Memory B cell (primary cell): ENCODE measurements at places on chromosomes 1 and 21.
A peak's percentile ranks its signal among the peaks of the same experiment; 100 is the strongest.

- no peak for DNase-seq
These were observed 42.1 kb upstream of the FHAD1 start for GRCh38 chr1:15204931-15205330.

DNA sequence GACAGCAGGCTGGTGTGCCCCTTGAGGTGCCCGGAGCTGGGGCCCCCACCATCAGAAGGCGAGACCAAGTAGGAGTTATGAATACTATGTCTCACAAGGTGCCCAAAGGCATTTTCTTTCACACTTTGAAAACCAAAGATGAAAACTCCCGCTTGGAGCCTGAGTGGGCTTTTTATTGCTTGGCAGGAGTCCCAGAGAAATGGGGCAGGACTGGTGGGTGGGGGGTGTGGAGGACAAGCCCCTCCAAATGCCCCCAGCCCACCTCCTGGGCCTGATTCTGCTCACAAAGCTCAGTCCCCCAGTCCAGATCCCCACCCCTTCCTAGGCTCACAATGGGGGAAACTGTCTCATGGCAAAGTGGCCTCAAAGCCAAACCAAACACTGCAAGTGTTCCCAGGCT is 227.9 kb downstream of the TRABD2B start:
- no peak for DNase-seq

DNA sequence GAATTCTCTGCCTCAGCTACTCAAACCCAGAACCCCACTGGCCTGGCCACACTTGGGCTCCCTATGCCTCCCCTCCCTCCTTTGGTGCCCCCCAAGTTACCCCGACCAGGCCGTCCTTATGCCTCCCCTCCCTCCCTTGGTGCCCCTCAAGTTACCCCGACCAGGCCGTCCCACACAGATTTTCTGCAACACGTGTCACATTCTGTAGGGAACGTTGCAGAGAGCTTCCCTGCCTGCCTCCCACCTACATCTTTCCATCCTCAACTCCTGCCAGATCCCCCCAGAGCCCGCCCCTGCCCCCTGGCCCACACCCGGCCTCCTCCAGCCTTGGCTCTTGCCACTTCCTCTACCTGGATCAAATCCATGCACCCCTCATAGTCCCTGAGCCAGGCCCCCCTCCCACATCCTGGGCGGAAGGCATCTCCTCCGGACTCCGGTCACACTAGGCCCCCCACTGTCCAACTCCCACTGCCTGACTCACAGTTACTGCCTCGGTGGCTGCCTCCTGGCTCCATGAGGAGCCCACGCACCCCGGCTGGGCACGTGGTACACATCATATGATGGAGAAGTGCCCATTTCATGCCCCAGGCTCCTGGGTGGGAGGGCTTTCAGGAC is 41.2 kb downstream of the KCNAB2 start:
- no peak for DNase-seq

- DNase-seq, result no peak
These were observed 24.1 kb downstream of the ETNK2 start for GRCh38 chr1:204127597-204128242.

GRCh38 chr1:176880955-176881595 is 283.4 kb downstream of the ASTN1 start:
- DNase-seq, result peak; percentile 18

GRCh38 chr21:40839521-40839920 is 7.4 kb downstream of the DSCAM start:
- DNase-seq, result no peak

GRCh38 chr1:17392199-17392740 is 20.3 kb downstream of the PADI6 start:
- no peak for DNase-seq

GRCh38 chr1:10528066-10529014 is 53.6 kb downstream of the PEX14 start:
- no peak for DNase-seq

- DNase-seq, result no peak
These were observed 231.1 kb upstream of the SGIP1 start for GRCh38 chr1:66302815-66303214.

DNA sequence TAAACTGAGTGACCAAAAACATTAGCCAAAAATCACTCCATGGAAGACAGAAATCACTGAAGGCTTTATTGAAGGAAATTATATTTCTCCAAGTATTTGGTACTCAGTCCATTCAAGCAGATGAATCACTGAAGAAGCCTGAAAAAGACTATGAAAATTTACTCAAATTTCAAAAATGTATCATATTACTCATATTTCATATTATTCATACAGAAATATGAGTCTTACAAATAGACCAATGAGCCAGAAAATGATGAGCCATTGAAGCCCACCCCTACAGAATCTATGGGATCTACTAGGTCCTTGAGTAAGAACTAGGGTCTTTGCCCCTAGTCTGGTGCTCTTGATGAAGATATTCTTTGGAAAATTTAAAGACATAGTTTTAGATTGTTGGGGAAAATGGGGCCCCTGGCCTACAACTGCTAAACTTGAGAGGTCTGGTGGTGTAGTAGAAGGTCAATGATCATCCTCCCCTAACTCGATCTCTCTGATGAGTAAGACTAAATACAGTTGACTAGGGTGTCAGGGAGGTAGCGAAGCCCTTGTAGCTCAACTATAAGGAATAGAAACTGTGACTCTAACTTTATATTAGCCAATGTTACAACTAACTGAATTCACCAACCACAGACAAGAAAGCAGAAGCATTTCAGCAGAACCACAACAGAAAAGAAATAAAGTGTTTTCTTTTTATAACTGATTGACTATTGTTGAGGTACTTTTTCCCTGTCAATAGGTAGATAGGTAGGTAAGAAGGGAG is 81.0 kb downstream of the NOTCH2 start:
- peak; percentile 8 for DNase-seq

GRCh38 chr1:63261736-63262458 is 60.5 kb upstream of the FOXD3 start:
- no peak for DNase-seq

- DNase-seq, result no peak
These were observed 167.9 kb downstream of the DYRK1A start for GRCh38 chr21:37534431-37534830.

DNA sequence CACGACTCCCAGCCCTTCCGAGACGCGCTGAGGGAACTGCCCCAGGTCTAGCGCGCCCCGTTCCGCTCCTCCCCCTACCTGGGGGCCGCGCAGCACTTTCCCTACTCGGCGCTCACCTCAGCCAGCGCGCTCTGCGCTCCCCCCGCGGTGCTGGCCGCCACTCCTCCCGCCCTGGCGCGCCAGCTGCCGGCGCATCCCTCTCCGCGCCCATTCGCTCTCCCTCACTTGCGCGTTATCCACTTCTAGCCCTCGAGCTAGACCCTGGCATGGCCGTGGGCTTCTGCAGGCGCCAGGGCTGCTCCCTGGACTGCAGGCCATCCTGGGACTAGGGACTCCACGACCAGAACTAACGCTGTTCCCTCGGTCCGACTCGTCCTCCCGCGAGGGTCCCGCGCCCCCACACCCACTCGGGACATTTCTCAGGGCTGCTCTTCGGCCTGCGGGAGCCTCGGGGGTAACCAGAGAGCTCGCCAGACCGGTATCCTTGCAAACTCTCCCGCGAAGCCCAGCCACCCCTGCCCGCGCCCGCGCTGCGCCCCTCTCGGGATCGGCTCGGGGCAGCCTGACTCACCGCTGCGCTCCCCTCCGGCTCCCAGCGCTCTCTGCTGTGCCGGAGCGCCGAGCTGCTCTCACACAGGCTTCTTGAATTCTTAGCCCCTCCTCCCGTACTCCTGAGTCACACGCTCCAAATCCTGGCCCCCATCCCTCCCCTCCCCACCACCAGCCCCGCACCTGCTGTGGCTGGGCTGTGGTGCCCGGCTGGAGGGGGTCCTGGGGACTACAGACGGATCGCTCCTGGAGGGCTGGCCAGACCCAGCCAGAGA is at the start of gene NGF:
NGF (minus strand) TSS at position 617 of the 824 bp plus-strand sequence. CDS start 51,454 bp downstream, outside the sequence.
- DNase-seq, result no peak

DNA sequence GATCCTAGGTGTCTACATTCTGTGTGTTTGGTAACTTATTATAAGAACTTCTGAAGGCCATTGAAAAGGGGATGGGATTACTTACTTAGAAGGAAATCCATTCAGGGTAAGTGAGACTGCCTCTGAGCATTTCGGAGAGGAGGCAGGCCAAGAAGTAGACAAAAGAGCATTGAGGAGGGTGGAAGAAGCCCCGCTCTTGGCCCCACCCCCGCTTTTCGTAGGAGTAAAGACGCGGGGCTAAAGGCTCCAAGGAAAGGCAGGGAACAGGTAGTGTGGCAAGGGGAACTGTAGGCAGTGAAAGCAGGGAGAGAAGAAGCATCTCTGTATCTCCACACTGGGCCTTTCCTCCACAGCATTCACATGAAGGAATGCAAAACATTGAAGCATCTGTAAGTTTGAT is 51.8 kb upstream of the GRIK1 start:
- DNase-seq, result no peak

GRCh38 chr1:247400685-247401084 is 15.3 kb upstream of the NLRP3 start:
- DNase-seq, result no peak

DNA sequence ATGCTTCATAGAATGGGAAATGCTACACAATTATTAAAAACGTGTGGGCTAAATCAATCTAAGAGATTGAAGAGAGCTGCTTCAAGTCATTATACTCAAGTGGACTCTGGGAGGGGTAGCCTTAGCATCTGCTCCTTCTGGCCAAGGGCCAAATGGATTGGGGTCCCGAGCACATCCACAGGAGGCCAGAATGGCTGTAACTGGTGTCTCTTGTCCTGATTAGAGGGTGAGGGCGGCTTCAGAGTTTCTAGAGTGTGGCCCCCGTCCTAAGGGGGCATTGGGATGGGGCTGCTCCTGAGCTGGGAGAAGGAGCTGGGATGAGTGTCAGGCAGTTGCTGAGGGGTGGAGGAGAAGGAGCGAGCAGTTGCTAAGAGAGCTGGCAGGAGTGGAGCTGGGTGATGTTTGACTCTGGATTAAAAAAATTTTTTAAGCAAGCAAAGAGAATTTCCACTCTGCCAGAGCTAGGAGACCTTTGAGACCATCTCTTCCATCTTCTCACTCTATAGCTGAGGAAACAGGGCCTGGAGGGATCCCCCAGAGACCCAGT is 71.3 kb upstream of the TLR5 start:
- DNase-seq, result no peak

DNA sequence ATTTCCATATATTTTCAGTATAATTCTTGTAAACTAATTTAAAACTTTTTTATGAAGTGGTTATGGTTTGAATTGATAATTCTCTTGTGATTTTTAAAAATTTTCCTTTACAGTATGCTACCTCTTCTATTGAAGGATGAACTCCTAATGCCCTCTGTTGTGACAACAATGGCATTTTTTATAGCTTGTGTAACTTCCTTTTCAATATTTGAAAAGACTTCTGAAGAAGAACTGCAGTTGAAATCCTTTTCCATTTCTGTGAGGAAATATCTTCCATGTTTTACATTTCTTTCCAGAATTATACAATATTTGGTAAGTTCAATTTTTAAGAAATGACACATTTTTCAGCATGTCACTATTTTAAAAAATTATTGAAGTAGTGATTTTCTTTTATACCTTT is 61.4 kb downstream of the ALG6 start:
- no peak for DNase-seq

DNA sequence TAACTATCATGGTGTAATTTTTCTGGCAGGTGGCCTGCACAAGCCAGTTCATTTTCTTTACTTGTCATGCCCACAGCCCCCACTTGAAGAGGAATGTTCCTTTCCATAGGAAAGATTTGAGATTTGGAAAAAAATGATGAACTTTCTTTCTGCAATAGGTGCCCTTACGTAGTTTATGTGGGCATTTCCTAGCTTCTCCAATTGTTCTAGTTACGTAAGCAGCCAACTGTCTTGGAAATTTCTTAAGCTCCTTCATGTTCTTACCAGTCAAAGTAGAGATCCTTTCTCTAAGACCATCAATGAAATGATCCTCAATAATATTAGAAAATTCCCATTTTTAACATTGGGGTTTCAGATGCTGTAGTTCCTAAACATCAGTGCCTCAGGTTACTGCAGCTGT is 109.5 kb upstream of the F3 start:
- DNase-seq, result no peak

- DNase-seq, result no peak
These were observed 284.5 kb upstream of the PLXNA2 start for GRCh38 chr1:208528578-208529240.

DNA sequence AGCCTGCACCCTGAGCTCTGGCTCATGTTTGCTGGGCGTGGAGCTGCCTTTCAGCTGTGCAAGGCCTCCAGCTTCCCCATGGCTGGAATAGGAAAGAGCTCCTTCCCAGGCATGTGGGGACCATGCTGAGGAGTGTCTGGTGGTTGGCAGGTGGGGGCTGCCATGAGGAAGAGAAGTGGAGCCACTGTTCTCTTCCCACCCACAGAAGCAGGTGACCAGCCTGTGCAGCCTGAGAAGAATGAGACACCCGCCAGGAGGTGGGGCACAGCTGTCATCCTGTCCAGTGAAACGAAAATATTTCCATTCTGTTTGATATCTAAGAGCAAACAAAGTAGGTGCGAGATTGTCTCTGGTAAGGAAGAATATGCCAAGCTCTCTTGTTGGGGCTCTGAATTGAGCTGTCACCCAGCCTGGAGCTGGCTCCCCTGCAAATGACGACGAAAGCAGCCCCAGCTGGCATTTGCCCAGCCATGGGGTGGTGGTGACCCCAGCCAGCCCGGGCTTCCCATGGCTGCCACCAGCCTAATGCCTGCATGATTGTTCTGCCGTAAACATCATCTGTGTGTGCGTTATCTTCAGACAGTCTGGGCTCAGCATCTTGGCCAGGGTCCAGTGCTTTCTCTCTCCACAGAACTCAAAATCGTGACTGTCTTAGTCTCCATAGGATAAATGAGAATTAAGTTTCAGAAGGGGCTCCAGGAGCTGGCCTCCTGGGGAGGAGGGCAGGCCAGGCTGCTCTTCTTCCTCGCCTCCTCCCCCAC is 429.8 kb upstream of the VAMP3 start:
- no peak for DNase-seq

DNA sequence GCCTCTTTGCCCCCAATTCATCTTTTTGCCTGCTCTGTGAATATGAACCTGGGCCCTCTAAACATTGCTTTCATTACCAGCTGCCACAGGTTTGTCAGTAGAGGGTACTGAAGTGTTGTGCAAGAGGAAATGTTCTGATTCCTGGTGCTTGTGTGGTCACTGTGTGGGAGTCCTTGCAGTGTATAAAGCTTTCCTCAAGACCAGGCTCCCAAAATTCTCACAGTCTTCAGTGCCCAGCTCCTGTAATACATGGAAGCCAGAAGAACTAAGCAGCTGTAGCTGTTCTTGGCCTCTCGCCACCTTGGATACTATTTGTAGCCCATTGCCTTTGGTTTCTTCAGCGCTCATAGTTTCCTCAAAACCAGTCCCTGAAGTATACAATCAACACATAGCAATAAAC is 1046.2 kb downstream of the BRINP3 start:
- no peak for DNase-seq

GRCh38 chr1:27331426-27331825 is 9.5 kb downstream of the TMEM222 start:
- no peak for DNase-seq

DNA sequence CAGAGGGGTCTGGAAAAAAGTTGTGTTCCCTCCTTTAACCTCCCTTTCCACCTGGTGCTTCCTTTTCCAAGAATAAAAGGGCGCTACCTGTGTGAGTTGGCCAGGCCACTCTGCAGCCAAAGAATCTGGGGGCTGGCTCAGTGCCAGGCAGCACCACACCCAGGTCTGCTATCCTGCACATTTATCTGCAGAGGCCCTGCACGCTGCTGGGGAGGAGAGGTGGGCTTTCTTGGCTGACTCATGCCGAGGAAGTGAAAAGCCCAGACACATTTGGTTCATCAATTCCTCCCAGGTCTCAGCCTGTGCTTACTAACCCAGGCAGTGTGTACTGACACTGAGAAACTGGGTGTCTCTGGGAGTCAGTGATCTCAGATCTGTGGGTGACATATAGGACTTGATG is 79.8 kb upstream of the F3 start:
- DNase-seq, result no peak

- DNase-seq, result no peak
These were observed 3.8 kb downstream of the UTP25 start for GRCh38 chr1:209831615-209832014.
